MM.1S (cell line): ENCODE measurements at places on chromosomes 12 and 14.
A peak's percentile ranks its signal among the peaks of the same experiment; 100 is the strongest.

DNA sequence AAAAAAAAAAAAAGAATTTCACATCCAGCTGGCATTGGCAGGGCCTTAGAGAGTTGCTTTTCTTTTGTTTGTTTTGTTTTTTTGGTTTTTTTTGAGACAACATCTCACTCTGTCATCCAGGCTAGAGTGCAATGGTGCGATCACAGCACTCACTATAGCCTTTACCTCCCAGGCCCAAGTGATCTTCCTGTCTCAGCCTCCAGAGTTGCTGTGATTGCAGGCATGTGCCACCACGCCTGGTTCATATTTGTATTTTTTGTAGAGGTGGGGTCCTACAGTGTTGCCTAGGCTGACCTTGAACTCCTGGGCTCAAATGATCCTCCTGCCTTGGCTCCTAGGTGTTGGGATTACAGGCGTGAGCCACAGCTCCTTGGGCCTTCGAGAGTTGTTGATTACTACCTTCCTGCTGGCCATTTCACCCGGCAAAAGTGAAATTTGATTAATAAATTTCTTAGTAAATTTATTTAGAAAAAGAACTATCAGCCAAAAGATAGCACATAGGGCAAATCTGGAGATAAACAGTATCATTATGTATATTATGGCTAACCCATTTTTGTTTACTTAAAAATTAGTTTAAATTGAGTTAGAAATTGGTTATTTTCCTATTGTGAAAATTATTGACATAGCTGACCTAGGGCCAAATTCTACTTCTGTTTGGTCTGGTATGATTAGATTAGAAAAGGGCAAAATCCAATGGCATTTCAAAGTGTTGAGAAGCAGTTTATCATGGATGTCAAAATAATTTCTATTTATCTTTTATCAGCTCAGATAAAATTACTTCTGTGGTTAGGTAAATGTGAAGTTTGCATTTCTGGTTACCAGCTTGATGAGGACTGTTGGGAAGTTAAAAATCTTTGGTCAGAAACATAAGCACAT lies 12.6 kb downstream of the ACTR6 start:
- DNase-seq, result no peak

GRCh38 chr14:33309106-33309505 lies 370.4 kb downstream of the NPAS3 start:
- no peak for DNase-seq

GRCh38 chr14:61074852-61075251 lies 93.8 kb downstream of the SLC38A6 start:
- no peak for DNase-seq

GRCh38 chr12:42730291-42730690 lies 140.7 kb upstream of the PRICKLE1 start:
- no peak for DNase-seq

- no peak for DNase-seq
These were observed 224.3 kb upstream of the DCN start for GRCh38 chr12:91406920-91407341.

GRCh38 chr12:102510463-102510862 lies 30.1 kb upstream of the IGF1 start:
- no peak for DNase-seq

GRCh38 chr14:22973217-22974032 lies 8.9 kb downstream of the AJUBA start:
- peak; percentile 19 for DNase-seq

- DNase-seq, result no peak
These were observed 9.1 kb upstream of the RPAP3 start for GRCh38 chr12:47714826-47715386.

GRCh38 chr14:26856876-26857518 lies 259.2 kb upstream of the NOVA1 start:
- DNase-seq, result no peak

DNA sequence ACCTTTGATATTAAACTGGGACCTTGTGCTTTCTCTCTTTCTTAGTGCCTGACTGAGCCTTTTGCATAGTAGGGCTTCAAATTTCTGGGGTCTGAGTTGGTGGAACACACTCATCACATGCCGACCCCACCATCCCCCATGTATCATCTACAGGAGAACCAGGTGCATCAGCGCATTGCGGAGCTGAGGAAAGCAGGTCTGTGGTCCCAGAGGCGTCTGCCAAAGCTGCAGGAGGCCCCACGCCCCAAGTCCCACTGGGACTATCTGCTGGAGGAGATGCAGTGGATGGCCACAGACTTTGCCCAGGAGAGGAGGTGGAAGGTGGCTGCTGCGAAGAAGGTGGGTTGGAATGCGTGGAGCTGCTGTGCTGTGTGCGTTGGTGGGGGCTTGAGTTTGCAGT lies 37.8 kb downstream of the EP400 start:
- DNase-seq, result no peak

DNA sequence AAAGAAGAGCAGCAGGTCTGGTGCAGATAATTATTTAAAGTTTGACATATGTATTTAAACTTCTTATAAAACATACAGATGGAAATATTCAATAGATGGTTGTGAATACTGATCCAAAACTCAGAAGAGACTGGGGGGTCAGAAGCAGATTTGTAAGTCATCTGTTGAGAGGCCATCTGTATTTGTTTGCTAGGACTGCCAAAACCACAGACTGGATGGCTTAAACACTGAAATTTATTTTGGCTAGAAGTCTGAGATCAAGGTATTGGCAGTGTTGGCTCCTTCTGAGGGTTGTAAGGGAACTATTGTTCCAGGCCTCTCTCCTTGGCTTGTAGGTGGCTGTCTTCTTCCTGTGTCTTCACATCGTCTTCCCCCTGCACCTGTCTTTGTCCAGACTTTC lies 153.9 kb downstream of the LRRK2 start:
- DNase-seq, result no peak
